ENCODE measurements at places on chromosomes 2 and 18.

DNA sequence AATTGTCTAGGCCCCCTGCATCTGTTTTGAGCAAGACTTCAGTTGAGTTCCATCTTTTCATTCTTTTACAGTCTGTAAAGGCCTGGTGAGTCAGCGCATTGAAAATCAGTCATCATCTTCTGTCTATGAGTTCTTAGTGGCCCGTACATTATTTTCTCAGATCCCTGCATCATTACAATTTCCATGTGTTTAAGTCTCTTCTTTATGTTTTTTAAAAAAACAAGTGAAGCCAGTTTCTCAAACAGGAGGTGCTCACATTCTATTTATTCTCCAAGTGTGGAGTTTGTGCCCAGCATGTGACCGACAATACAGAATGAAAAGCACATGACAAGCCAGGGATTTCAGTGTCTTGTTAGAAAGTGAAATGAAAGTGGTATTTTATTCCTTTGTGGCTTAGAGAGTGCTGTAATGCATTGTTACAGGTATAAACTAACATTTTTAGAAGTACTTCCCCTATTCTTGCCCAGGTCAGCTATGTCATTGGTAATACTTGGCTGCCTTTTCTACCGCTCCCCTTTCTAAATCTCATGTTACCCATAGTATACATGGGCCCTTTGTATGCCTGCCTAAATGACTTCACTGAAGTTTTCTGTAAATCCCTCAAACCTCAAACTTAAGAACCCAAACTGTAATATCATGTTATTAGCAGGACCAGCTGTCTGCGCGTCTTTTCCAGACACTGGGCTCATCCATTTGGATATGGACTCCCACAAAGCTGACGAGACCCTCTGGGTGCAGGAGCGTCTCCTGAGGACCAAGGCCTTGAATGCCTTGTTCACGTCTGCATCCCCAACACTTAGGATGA lies 67.6 kb downstream of the FEZ2 start:
- DNase-seq: no peak

GRCh38 chr18:36663312-36663711 lies 165.5 kb downstream of the TPGS2 start:
- no peak for DNase-seq

DNA sequence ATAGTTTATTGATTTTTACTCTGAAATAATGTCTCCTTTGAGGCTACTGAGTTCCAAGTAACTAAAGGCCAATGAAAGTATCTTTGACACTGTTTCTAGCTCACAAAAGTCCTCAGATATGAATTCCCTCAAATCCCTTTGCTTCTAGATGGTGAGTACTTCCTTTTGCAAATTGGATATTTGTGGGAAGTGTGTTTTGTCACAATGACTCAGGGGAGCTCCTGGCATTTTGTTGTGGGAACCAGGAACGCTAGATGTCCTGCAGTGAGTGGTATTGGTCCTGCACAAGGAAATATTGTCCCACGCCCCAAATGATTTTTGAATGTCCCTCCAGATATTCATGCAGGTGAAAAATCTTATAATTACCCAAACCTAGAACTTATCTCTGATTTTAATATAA lies 24.3 kb downstream of the TACR1 start:
- no peak for DNase-seq

GRCh38 chr2:177983183-177983788 lies 89.3 kb downstream of the PDE11A start:
- peak; percentile 0 for DNase-seq

- no peak for DNase-seq
Measured at GRCh38 chr2:26435106-26435505, 33.4 kb downstream of the DRC1 start.

All from activated CD4-positive, alpha-beta T cell treated with anti-CD3 and anti-CD28 coated beads, Interleukin-2, amount 50 U/mL, for 1 hour (primary cell).